ENCODE measurements at places on chromosomes 1 and 21. TPM values are rescaled to one million over a fixed set of nuclear protein-coding genes. Genes with fewer than 3 reads are reported as not detected.

Gene HUNK
- 4.7 TPM for total RNA-seq

Gene GBP4
- not detected for total RNA-seq

Gene PAX7
- total RNA-seq, result 0.46 TPM

Gene NEGR1
- total RNA-seq, result 0.62 TPM

Gene SESN2
- total RNA-seq, result 19.1 TPM

Gene AVPR1B
- not detected for total RNA-seq

Gene MTARC1
- 11.5 TPM for total RNA-seq

Gene SPRR5
- total RNA-seq, result not detected

Gene NHLH1
- 0.22 TPM for total RNA-seq

Gene GUCA2A
- total RNA-seq, result not detected

Gene SFN
- total RNA-seq, result 0.99 TPM

Gene IGSF9
- 3.3 TPM for total RNA-seq

Gene ARMH1
- total RNA-seq, result 3.6 TPM

Gene RXFP4
- total RNA-seq, result not detected

Gene REN
- not detected for total RNA-seq

Gene DYRK1A
- total RNA-seq, result 108 TPM

Gene DNAJC8
- 117 TPM for total RNA-seq

Gene CELA3B
- not detected for total RNA-seq

Gene C8B
- not detected for total RNA-seq

Gene AGO3
- 45.2 TPM for total RNA-seq

Gene MRTO4
- total RNA-seq, result 33.9 TPM

Gene DIO1
- total RNA-seq, result not detected

Gene FAM72D
- 23.9 TPM for total RNA-seq

Gene DNALI1
- total RNA-seq, result 36.5 TPM

Gene ETV3L
- total RNA-seq, result not detected

Gene TMEM125
- total RNA-seq, result 0.73 TPM

Gene BRDT
- total RNA-seq, result not detected

Gene TCEANC2
- 8.8 TPM for total RNA-seq

Gene SEC16B
- total RNA-seq, result 0.67 TPM

Gene ACKR1
- total RNA-seq, result 0.74 TPM

Gene OR10Z1
- not detected for total RNA-seq

Gene MYOC
- total RNA-seq, result not detected

Gene KRTAP10-11
- not detected for total RNA-seq

Gene ILF2
- total RNA-seq, result 475 TPM

Measured in neural progenitor cell (in vitro differentiated cells).